ENCODE measurements at places on chromosomes 2 and 18.

DNA sequence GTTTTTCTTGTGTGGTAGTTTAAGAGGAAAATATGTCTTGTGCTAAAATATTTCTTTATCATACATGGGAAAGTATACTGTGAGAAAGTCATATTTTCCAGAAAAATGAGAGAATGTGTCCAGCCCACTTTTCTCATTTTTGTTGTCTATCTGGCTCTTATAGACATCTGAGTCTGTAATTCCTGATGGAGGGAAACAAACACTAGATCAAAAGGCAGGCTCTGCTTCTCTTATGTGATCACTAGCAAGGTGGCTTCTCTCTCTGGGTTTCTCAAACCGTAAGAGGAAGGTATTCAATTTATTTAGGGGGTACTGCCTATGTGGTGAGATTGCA is 40.0 kb upstream of the PEX13 start:
- DNase-seq: no peak

GRCh38 chr2:3282056-3282998 is 95.3 kb downstream of the EIPR1 start:
- DNase-seq: no peak

GRCh38 chr2:214201892-214202291 is 209.0 kb upstream of the VWC2L start:
- DNase-seq: no peak

DNA sequence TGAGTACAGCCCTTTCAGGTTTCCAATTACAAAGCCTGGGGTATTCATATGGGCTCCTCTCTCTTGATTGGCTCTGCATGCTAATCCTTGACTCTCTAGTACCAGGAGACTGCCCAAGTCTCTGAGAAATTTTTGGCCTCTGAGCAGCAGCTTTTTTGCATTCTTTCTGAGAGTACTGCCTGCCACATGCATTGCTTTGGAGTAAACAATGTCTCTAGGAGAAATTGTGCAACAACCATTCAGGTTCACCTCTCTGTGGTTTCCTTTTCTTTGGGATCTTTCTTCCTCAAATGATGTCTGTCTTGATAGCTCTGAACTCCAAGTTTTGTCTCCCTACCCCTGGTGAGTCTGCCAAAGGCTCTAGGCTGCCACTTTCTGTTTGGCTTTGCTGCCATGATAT is 115.8 kb upstream of the SETBP1 start:
- DNase-seq: no peak

- no peak for DNase-seq
Measured at GRCh38 chr2:12709207-12709522, 7.6 kb upstream of the TRIB2 start.

- DNase-seq: no peak
Measured at GRCh38 chr18:10270151-10270571, 184.3 kb upstream of the APCDD1 start.

DNA sequence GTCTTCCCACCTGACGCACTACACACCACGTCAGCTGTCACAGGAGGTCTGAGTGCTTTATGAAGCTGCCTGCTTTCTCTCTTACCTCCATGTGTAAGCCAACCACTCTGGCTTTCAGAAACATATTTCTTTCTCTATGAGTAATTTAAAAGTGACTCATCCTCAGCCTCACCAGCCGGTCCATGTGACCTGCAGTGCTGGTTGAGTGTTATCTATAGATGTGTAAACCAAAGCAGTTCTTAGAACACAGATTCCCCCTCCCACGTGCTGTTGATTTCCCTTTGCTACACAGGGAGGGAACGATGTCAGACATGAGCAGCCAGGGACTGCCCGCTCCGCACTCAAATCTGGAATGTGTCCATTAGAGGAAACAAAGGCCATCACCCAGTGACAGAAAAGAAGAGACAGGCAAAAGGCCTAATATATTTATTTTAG is 157.8 kb downstream of the BCL2 start:
- peak; percentile 69 for DNase-seq

Measured in activated naive CD4-positive, alpha-beta T cell (primary cell).